ENCODE measurements at places on chromosomes 6 and 20.

DNA sequence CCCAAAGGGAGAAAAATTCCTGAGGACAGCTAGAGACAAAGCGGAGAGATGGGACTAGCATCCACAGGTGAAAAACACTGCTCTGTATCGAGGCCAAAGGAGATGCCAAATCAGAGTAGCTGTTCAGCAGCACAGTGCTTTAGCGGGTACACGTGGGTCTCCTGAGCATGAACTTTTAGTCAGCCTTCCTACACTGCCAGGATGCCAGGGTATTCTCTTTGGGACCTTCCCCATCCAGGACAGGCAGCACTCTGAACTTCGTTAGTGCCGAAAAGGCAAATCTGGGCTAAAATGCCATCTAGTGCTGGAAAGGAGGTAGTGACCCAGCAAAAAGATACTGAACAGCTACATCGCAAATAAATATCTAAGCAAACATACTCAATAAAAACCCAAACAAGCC lies 64.9 kb downstream of the C6orf58 start:
- peak; percentile 28 for DNase-seq

GRCh38 chr6:17289630-17290061 lies 8.5 kb downstream of the RBM24 start:
- DNase-seq = no peak

DNA sequence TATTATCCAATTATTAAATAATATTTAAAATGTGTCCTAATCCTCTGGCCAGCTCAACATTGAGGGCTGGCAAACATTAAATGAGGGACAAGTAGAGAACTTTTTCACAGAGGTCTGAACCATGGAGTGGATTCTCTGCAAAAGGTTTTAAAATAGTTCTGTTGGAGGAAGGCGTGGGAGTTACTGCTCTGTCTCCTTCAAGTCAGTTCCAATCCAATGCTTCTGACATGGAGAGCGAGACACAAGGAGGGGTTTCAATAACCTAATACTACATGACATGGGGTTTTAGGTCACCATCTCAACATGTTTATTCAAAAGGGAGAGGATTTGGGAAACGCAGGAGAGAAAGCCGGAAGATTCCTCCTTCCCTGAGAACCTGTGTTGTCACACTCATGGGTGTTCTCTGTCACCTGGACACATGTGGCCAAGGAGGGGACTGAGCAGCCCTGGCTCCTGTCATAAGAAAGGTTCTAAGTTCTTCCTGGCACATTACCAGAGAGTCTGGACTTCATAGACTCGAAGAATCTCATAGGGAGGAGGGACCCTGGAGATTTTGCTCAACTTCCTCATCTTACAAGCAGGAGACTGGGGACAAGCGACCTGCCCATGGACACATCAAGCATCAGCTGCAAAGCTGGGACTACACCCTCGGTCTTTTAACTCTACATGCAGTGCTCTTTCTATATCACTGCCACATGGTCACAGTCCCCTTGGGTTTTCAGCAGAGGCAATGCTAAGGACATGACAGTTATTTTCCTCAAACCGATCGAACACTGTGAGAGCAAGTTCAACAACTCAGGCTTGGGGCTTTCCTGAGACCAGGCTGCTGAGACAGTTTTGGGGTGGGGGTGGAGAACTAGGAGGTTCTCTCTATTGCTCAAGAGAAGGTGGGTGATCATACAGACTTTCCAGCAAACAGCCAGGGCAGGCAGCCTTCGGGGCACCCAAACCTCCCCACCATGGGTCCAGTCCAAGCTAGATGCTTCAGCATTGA lies 38.6 kb downstream of the PRDM1 start:
- DNase-seq = no peak

DNA sequence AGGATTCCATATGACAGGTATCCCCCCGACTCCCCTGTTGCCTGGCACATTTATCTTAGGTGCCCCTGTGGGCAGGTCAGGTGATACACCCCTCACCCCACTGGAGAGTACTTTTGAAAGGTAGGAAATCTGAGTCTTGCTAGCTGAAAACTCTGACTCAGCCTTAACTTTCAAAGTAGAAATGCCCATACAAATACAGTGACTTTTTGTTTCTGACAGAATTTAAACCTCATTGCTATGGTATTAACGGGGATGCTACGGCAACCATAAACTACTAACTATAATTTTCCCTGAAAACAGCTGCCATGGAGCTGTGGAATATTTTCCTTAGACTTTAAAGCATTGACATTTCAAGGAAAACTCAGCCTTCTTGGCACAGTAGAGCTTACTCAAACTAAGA lies 536.0 kb downstream of the RFPL4B start:
- no peak for DNase-seq

GRCh38 chr6:111971181-111971841 lies 82.6 kb upstream of the CCN6 start:
- DNase-seq = no peak

DNA sequence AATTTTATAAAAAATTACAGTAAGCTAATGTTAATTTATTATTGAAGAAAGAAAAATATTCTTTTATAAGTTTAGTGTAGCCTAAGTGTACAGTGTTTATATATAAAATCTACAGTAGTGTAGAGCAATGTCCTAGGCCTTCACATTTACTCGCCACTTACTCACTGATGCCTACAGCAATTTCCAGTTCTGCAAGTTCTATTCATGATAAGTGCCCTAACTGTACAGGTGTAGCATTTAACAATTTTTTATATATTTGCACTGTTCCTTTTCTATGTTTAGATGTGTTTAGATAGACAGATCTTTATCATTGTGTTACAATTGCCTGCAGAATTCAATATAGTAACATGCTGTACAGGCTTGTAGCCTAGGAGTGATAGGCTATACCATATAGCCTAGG lies 80.1 kb upstream of the HDAC2 start:
- no peak for DNase-seq

DNA sequence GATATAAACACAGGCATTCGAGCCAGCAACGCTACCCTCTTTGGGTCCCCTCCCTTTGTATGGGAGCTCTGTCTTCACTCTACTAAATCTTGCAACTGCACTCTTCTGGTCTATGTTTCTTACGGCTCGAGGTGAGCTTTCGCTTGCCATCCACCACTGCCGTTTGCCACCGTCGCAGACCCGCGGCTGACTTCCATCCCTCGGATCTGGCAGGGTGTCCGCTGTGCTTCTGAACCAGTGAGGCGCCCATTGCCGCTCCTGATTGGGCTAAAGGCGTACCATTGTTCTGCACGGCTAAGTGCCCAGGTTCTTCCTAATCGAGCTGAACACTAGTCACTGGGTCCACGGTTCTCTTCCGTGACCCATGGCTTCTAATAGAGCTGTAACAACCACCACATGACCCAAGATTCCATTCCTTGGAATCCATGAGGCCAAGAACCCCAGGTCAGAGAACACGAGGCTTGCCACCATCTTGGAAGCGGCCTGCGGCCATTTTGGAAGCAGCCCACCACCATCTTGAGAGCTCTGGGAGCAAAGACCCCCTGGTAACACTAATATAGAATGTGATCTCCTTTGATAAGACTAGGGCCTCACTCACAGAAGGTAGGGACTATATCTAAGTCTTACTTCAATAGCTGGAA lies 973 bp downstream of the UBD start:
- DNase-seq = no peak

GRCh38 chr20:34915749-34916455 lies 39.5 kb downstream of the ACSS2 start:
- DNase-seq = no peak

GRCh38 chr6:75283907-75284631 lies 523 bp downstream of the TMEM30A start:
- no peak for DNase-seq

DNA sequence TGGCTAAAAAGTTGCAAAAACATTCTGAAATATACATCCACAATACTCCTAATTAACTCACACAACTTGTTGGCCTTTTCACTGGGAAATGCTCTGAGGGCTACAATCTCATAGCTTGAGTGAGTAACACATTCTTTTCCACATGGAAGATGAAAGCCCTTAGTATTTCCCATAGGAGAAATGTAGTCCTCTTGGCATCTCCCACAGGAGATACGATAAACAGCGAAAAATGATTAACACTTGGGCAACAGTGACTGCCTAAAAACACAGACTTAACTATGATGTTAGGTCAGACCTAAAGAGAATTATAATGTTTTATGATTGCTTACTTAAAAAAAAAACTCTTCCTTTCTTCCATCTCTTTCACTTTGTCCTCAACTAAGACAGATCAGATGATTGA lies 9.0 kb downstream of the MYLK4 start:
- no peak for DNase-seq

DNA sequence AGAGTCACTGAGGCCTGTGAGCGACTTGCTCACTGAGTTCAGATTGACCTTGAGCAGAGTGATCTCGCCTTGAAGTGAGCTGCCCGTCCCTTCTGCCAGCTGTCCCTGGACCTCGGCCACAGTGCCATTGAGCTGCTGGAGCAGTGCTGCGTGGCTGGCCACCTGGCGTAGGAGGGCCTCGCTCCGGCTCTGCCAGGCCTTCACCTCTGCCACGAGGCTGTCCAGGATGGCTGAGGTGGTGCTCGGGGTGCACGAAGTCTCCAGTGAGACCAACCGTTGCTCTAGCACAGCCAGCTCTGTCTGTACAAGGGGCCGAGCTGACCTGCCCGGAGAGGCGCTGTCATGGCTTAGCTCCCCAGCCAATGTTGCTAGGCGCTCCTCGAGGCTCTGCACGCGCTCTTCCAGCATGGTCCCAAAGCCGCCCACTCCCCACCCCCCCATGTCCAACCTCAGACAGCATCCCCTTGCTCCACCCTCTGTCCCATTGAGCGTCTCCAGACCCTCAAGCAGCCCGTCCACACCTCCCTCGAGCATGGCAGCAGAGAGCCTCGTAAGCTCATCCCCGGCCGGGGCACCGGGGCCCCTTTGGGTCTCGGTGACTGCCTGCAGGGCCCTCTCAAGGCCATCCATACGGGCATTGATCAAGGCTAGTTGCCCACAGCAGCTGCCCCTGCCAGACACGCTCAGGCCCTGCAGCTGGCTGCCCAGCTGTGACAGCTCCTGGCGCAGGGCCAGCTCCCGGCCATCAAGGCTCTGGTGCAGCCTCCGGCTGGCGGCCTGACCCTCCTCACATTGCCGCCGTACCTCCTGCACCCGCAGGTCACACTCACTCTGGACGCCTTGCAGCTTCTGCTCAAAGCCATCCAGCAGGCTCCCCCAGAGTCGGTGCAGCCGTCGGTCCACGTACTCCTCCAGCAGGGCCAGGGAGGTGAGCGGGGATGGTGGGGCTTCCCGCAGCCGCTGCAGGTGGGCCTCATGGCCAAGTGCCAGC lies 4.6 kb downstream of the EMILIN3 start:
- no peak for DNase-seq

- no peak for DNase-seq
These were observed 126.8 kb downstream of the IPCEF1 start for GRCh38 chr6:154229786-154230185.

DNA sequence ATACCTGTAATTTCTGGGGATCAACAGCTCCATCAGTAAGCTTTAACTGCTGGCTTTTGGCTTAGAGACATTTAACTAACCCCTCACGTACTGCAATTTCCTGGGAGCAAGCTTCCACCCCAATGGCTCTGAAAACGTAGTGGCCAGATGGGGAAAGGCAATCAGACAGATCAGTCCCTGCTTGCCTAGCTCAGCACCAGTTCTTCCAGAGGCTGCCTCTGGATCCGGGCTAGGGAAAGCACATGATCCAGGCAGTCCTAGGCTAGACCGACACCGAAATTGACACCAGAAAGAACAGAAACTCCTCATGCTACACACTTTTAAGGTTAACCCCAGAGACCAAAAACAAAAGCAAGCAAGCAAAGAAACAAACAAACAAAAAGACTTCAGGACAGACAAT lies 13.3 kb downstream of the PREP start:
- no peak for DNase-seq

GRCh38 chr6:159446340-159446739 lies 246.7 kb downstream of the SOD2 start:
- no peak for DNase-seq

- DNase-seq = no peak
These were observed 736.6 kb downstream of the EPHA7 start for GRCh38 chr6:92682516-92683398.

GRCh38 chr6:39806278-39806677 lies 14.1 kb downstream of the DAAM2 start:
- no peak for DNase-seq

DNA sequence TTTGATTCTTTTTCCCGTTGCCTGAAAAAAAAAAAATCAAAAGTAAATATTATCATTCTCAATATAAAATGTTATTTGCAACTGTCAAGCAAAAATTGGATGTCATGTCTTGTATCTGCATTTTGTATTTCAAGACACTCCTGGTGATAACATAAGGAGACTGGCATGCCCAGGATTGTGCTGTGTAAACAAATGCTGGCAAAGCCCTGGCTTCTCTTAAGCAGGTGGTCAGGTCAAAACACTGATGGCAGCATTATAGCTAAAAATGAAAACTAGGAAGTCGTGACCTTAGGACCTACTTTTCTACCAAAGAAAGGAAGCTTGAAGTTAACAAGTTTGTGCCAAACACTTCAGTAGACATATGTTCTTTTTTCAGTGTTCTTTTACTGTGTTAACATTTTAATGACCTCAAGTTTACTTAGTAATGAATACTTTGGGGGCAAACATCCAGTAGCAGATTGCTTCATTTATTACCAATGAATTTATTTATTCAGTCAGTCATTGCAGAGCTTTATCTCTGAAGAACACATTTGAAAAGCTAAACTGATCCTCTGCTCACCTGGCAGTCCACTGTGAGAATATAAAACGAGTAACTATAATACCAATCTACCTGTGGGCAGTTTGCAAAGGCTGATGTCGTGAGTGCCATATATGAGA lies 243.1 kb upstream of the FLRT3 start:
- DNase-seq = no peak

DNA sequence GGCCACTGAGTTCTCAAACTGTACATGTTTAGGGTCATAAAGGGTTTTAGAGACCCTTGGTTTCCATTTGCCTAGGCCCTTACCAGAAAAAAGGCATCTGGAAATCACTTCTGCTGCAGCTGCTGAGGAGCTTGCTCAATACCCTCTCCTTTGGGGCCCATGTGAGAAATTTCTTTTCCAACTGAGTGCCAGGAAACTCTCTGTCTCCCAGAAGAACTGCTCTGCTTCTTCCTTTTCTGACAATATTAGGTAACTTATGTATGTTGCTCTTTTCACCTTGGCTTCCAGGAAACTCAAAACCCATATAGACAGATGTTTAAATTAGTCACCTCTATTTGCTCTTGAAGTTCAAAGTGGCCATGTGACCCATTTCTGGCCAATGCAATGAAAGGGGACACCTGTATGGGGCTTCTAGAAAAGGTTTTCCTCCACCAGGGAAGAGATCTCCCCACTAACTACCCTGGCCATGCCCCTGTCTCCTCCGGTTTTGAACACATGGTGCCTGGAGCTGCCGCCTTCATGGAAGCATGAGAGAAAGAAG lies 121.6 kb downstream of the PREX1 start:
- no peak for DNase-seq

Data from foreskin melanocyte (primary cell).